ENCODE measurements at places on chromosomes 7 and 10.

DNA sequence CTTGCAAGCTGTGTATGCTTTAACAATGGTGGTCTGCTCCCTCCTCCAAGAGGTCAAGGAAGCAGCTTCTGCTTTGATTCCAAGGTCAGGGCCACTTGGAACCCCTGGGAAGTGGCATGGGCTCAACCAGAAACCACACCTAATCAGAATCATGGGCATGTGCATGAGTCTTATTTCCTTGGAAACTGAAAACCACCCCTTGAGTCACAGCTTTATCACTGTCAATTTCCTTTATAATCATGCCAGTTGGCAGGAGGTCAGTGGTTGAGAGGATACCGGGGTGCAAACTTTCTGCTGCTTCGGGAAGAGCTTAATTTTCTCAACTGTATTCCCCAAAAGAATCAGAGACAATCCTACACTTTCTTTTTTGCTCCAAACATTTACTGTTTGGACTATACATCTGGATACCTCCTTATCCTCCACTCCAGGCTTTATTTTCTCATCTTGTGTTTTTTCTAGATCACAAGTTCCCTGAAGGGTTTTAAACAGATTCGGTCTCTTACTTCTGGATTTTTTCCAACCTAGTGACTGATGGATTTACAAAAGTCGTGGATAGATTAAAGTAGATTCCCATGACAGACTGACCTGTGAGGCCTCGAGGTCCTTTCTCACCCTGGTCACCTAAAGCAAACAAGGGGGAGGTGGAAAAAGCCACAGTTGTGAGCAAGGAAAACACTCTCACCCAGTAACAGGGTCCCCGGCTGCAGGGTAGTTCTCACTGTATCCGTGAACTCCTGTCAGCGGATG is 36.0 kb downstream of the COL17A1 start:
- peak; percentile 44 for DNase-seq

GRCh38 chr7:148999192-148999591 is 29.1 kb downstream of the PDIA4 start:
- no peak for DNase-seq

- no peak for DNase-seq
Measured at GRCh38 chr10:59323036-59323459, 39.3 kb downstream of the FAM13C start.

DNA sequence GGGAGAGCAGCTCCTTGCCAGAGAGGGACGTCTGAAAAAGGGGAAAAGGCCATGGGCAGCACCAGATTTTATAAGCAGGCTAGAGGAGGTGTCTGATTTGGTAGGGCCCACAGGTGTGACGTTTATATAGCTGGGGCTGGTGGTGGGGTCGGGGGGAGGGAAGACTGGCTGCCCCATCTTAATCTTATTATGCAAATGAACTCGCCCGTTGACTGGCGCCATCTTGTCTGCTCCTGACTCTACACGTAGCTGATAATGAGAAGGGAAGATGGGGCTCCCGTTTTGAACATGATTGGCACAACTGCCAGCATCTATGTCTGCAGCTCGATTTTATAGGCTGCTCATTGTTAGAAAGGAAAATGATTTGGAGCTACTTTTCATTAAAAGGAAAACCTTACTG is 28.6 kb upstream of the CADPS2 start:
- no peak for DNase-seq

GRCh38 chr7:55026086-55026790 is 7.4 kb downstream of the EGFR start:
- DNase-seq = no peak
